M059J (cell line): ENCODE measurements at places on chromosomes 2 and 18. TPM values are rescaled to one million over a fixed set of nuclear protein-coding genes. Genes with fewer than 3 reads are reported as not detected.
A peak's percentile ranks its signal among the peaks of the same experiment; 100 is the strongest.

DNA sequence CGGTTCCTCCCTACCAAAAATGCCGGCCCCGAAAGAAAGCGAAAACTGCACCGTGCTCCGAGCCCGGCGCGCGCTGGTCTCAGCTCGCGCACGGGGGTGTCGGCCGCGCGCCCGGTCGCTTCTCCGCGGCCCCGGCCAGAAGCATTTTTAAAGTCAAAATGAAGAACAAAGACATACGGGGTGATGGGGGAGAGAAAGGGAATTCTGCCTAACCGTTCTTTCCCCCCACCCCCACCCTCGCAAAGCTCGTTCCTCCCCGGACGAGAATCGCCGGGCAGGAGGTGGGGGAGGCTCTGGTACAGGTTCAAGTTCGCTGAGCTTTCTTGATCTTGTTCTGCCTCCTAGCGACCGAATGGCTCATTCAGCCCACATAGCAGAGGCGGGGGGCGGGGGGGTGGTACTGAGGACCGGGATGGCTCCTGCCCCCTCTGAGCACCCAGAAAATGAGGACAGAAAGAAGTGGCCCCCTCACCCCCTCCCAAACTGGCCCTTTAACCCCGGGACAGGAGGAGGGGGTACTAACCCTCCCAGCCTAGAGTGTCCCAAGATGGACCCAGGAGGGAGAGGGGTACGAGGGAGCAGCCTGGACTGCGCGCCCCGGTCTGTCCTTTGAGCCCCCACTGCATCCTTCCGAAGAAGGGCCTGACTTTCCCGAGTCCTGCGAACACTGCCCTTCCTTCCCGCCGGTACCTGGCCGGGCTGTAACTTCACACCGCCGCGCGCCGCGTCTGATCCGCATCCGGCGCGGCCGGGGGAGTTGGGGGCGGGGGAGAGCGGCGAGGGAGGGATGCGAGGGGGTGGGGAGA, 3.1 kb downstream of the BCL11A start:
- peak; percentile 47 for DNase-seq

- no peak for DNase-seq
These were observed 547.3 kb downstream of the PLCL1 start for GRCh38 chr2:198351647-198352046.

DNA sequence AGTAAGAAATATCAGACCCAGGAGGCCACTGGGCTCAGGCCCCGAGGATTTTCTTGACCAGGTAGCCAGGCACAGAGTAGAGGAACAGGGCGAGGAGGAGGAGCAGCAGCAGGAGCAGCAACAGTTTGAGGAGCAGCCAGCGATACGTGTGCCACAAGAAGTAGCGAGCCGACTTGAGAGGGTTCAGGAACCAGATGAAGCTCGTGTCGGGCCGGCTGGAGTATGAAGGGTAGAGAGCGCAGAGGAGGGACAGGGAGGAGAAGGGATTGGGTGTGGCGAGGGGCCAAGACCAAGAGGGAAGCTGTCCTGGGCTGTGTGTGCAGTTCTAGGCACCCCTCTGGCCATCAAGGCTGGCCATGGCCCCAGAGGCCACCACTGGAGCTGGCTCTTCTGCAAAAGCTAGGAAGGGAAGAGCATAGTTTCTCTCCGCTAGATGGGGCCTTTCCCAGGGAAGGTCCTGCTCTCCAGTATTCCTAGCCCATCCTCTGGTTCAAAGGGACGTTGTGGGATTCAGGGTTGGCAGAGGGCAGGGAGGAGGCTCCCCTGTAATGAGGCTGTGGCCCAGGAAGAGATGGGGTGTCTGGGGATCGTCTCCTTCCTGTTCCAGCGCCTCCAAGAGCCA, 17.8 kb downstream of the OTOF start:
- peak; percentile 34 for DNase-seq

DNA sequence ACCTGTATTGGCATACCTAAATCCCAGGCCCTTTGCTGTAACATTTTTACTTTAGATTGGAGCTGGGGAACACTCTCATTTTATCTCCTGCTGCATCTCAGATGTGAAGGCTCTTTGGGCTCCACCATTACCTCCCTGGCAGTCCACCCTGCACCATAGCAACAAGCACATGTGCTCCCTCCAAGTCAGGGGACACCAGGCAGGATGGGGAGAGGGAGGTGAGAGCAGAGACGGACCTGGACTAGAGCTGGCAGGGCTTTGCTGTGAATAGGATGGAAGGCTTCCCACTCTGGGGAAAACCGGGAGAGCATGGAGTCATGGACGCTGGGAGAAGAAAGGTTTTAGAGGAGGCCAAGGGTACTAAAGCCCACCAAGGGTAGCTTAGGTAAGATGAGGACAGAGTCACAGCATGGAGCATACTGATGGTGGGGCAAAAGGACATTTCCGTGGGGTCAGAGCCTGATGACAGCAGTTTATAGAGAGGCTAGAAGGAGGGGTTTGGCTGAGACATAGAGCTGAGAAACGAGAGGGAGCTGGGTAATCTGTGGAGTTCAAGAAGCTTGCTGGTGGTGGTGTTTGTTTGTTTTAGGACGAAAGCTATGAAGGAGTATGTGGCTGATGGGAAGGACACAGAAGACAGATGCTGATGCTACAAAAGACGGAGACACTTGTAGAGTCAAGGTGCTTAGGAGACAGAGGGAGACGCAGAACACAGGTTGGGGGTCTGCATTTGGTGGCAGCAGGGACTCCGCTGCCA, 134.8 kb downstream of the COL6A3 start:
- no peak for DNase-seq

GRCh38 chr2:120219291-120219690, 3.9 kb downstream of the TMEM185B start:
- DNase-seq, result no peak

GRCh38 chr2:190181123-190181669, 118.7 kb upstream of the MSTN start:
- DNase-seq, result no peak

DNA sequence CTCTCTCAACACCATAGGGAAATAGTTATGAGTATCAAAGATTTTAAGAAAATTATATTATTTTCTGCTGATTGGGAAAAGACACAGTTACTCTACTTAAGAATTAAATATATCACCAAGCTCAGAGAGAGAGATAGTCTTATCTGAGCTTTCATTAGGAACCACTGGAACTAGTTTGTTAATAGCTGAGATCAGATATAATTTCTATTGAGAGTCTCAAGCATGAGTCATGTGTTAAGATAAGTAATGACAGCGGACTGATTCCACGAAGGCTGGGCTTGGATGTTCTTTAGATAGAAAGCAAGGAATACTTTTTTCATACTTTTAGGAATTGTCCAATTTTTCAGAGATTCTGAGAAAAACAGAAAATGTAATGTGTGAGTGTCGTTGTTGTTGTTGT, 44.4 kb upstream of the RBM44 start:
- DNase-seq, result no peak

GRCh38 chr2:218852911-218853667, 6.5 kb upstream of the WNT6 start:
- DNase-seq, result peak; percentile 58

DNA sequence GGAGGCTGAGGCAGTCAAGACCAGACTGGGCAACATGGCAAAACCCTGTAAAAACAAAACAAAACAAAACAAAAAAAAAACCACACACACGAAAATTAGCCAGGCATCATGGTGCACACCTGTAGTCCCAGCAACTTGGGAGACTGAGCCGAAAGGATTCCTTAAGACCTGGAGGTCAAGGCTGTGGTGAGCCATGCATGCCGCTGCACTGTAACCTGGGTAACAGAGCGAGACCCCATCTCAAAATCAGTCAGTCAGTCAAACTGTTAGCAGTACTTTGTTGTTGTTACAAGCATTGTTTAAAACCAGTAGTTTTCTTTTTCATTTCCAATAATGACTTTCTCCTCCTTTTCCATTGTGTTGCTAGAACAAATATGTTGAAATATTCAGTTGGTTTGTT, 21.7 kb downstream of the EPB41L5 start:
- DNase-seq, result no peak

DNA sequence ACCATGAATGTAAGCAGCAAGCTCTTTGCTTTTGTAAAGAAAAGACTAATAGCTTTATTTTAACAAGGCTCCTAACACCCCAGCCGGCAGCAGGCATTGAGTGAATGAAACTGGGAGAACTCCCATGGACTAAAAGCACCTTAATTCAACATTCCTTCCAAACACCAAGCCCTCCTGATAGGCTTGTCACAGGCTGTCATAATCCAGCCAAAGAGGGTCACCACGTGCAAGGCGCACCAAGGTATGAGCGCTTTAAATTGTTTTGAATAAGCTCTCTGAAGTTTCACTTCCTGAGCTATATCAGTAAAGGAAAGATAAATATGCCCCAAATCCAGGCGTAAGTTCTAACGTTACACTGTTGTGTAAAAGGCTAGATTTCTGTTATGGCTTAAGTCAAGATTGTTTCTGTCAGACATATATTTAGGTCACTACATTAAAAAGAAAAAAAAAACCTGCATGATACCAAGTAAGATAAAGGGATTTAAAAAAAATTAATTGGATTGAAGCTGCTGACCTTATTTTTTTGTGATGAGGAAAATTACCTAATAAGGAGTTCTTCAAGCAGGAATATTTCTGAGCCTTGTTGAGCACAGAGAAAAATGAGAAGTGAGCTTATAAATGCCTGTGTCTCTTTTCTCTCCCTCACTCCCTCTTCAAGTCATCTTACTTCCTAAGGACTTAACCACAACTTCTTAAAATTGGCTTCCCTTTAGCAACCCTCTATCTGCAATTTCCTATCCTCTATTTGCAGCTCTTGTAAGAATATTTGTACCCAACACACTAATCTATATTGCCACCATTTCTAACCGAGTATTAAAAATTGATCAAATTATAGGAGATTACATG, 136.1 kb upstream of the NRP2 start:
- no peak for DNase-seq

GRCh38 chr18:54192415-54192814, 32.1 kb downstream of the MBD2 start:
- no peak for DNase-seq

DNA sequence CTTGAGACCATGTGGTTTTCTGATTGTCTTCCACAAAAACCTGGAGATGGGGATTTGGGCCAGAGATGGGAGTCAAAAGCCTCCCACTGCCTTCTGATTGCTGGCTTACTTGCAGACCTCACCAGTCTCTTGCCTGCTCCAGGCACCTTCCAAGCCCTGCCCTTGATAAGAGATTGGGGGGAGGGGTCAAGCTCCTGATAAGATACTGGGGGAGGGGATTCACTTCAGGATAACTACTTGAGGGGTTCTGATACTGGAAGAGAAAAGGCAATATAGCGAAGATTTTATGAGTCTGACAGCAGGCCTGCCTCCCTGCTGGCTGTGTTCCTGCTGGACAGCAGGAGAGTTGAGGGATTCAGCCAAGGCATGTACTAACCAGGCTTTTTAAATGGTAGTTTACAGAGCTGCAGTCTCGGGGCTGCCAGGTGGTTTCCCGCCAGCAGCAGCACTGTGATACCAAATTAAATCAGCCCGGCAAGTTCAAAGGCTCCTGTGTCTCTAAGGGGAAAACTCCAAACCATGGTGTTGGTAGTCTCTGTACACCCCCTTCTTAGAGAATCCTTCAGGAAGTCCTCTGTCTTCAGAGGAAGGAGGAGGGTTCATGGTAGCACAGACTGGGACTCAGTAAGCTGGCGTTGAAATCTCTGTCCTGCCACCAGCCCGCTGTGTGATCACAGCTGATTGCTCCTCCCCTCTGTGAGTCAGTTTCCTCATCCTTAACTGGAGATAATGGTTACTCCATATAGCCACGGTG, 58.3 kb downstream of the FBXO36 start:
- DNase-seq, result peak; percentile 66

- no peak for DNase-seq
These were observed 168.7 kb downstream of the DDX1 start for GRCh38 chr2:15760232-15760910.

DNA sequence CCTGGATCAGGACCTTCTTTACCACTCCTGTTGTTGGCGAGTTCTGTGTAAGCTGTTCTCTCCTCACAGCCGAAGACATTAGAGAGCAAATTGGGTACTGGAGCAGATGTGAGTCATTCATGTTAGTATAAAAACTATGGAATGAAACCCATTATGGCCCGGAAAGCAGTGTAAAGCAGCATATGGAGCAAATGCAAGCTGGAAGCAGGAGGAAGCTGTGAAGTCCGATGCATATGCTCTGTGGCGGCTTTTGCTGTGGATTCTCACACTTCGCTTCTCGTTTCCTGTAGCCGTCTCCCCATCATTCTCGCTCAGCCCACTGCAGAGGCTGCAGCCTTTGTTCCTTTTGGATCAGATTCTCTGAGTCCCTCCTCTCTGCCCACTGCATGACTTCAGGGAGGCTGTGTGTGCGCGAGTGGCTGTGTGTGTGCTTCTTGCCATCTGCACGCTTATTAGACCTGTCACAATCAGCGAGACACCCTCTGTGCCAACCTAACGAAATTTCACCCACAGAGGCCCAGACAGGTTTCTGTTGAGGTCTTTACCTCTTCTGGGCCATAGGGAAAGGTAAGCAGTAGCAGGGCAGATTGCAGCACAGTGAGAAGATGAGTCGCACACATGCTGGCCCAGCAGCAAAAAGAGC, 3.3 kb upstream of the GALNT14 start:
- DNase-seq, result no peak

DNA sequence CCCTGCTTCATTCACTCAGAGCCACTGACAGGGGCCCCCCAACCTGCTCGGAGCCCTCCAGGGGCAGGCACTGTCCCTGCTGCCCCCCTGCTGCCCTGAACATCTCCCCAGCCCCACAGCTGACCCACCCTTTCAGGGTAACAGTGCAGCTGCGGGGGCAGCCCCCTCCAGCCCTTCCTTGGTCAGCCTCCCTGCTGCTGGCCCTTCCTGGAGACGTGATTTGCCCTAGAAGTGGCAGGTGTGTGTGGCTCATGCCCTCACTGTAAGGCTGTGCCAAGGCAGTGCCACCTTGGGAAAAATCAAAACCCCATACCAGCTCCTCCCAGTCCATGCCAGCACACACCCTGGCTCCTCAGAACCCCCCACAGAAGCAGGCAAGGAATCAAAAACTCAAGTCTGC, 184.2 kb upstream of the HDAC4 start:
- no peak for DNase-seq

- DNase-seq, result no peak
These were observed 8.8 kb downstream of the HDAC4 start for GRCh38 chr2:239392072-239392357.

DNA sequence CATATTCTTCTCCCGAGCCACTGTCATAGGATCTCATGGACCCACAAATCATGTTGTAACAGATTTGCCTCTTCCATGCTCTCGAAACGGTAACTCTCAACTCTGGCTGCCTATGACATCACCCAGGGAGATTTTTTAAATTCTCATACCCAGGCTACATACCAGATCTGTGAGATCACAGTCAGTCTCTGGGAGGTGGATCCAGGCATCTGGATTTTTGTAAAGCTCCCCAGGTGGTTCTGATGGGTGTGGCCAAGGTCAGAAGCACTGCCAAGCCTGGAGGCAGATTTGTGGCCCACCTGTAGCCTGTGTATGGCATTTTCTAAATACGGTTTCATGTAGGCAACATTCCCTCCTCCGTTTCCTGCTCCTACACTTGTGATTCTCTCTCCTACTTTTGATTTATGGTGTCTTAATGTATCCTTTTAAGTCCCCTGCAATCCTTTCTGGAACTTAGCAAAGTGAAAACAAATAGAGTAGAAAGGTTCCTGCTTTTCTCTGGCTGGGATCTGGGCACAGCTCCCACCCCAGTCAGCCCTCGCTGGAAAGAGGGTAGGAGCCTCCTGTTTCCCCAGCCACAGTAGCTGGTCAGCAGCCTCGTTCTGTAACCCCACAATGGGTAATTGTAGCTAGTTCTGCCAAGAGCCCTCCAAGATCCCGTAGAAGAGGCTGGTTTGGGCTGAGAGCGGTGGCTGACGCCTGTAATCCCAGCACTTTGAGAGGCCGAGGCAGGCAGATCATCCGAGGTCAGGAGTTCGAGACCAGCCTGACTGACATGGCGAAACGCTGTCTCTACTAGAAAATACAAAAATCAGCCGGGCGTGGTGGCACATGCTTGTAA, 96.2 kb downstream of the KLHL29 start:
- DNase-seq, result peak; percentile 76

LRRC30 gene
- not detected in 2 replicates for total RNA-seq

THUMPD2 gene
- total RNA-seq, result 5.3 and 8.9 TPM in 2 replicates

VIL1 gene
- not detected in 2 replicates for total RNA-seq

HAUS1 gene
- total RNA-seq, result 185 and 299 TPM in 2 replicates

TMEM163 gene
- not detected in 2 replicates for total RNA-seq
